ENCODE measurements at places on chromosomes 7 and 10.

DNA sequence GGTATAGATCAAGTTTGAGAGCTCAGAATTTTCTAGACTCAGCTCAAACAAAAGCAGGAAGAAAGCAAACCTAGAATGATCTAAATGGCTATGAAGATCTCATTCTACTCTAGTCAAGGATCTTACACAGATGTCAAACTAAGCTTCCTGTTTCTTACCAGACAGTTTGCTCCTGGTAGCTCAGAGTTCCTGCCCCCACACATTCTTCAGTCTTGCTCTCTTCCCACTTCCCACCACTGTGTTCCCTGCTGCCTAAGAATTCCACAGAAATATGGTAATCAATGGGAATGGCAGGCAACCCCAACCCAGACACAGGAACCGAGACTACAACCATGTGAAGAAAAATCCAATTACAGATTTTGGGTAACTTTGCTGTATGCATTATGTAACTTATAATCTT, 133.4 kb upstream of the PTN start:
- no peak for DNase-seq

DNA sequence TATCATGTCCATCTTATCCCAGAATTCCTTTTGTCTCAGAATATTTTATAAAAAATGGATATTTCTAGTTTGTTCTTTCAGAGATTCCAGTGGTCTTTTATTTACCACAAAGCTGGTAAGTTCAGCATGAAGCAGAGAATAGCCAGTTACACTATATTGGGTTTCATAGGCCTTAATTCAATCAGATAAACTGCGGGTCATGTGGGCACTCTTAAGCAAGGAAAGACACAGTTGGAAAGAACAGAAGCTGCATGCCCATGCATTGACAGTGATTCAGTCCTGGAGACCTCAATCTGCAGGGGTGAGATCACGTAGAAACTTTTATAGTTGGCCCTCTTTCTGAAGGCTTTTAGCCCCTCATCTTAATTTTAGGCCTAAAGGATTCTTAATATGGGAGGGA, 281.3 kb upstream of the IGFBP3 start:
- no peak for DNase-seq

GRCh38 chr10:64867501-64867962, 1346.3 kb downstream of the REEP3 start:
- DNase-seq = no peak

GRCh38 chr10:1635340-1635739, 102.0 kb downstream of the ADARB2 start:
- no peak for DNase-seq

- DNase-seq = no peak
Observed at GRCh38 chr10:11057994-11058393, 40.3 kb downstream of the CELF2 start.

DNA sequence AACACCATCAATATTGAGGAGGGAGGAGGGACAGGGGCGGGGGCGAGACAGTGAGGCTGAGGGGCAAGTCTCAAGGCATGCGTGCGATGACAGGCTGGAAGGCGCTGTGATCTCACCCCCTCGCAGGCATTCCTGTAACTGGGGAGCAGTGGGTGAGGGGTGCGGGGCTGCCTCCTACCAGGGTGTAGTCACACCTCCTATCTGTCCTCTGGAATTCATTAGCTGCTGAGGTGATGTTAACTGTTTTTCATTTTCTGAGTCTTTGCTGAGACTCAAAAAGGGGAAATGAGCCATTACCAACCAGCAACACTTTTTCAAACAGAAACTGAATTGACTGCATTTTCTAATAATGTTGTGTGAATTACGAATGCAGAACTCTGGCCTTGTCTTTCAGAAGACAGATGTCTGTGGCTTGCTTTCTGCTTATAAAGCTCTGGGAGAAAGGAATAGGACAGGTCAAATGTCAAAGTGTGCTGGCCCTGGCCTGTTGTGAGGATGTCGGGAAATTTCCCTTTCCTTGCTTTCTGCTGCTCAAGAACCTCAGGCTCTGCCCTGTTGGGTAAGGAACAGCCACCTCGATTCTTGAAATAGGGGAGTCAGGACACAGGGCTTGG, 23.7 kb upstream of the CDH23 start:
- peak; percentile 67 for DNase-seq

- DNase-seq = no peak
Observed at GRCh38 chr7:105655500-105656380, 74.4 kb upstream of the EFCAB10 start.

DNA sequence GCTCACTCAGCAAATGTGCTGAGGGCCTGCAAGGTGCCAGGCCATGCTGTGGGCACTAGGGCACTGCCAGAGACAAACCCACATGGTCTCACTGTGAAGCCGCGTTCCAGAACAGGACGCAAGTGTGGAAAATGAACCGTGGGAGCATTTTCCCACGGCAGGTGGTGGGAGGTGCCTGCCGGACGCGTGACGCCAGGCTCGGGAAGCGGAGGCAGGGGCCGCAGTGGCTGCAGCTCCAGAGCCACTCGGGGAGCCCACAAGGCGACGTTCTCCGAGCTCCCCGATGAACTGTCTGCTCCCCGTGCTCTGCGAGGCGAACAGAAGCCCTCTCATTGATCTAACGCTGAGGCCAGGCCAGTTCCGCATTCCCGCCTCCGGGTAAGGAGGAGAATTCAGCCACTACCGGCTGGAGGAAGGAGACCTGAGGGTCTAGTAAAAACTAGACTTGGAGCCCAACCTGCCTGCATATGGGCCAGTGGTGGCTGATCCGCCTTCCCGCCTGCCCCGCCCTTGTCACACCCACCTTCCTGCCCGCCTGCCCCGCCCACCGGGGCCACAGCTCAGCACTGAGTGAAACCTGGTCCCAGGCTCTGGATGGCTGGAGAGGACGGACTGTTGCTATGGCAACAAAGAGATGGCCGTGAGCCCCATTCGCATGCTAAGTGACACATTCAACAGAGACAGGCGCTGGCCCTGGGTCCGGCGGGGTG, 13.1 kb downstream of the ADGRA1 start:
- DNase-seq = no peak

DNA sequence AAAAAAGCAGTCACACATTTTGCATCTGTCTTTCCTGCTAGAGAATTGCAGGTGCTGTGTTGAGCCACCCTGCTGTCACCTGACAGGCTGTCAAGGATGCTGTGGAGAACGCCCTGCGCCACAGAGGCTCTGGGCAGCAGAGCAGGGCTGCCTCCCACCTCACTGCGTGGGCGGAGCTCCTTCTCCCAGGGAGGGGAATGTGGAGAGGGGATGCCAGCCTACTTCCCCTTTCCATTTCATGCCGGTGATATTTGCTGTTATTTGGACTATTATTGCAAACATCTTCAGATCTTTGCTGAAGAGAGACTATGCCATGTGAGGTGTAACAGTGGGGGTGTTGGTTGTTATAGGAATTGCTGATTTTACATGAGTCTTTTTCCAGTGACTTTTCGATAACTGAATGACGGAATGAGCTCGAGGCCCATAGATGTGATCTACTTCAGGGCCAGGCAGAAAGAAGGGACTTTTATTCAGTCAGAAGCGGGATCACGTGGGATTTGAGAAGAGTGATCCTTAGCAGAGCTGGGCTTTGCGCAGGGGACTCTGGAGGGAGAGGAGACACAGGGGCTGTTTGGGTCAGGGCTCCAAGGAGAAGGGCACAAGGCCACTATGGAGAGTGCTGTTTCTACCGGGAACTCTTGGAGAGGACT, 13.6 kb upstream of the PRKAG2 start:
- DNase-seq = no peak

GRCh38 chr10:117980216-117980615, 66.5 kb downstream of the RAB11FIP2 start:
- no peak for DNase-seq

Measured in GM18507 (cell line).